ENCODE measurements at places on chromosomes 1 and 21.

GRCh38 chr1:26771643-26772321 lies 16.0 kb upstream of the PIGV start:
- no peak for DNase-seq

- DNase-seq, result no peak
These were observed 321.1 kb downstream of the KCTD3 start for GRCh38 chr1:215888159-215888558.

- DNase-seq, result no peak
These were observed 191.4 kb downstream of the AKT3 start for GRCh38 chr1:243658594-243659105.

DNA sequence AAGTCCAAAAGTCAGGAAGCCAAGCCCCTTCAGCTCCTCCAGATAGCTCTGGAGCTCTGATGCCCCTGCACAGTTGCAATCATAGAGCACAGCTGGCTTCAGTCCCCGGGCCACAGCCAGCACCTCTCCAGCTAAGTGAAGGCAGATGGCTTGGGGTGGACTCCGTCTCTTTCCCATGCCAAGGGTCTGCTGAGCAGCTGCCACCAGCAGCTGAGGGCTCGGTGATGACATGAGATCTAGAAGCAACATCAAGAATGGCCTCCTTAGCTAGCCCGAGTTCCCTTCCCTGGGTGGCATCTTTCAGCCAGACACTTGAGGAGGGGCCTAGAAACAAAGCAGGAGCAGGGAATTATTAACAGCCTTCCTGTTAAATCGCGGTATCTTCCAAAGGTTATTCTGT lies 973 bp downstream of the C1orf74 start:
- DNase-seq, result no peak

DNA sequence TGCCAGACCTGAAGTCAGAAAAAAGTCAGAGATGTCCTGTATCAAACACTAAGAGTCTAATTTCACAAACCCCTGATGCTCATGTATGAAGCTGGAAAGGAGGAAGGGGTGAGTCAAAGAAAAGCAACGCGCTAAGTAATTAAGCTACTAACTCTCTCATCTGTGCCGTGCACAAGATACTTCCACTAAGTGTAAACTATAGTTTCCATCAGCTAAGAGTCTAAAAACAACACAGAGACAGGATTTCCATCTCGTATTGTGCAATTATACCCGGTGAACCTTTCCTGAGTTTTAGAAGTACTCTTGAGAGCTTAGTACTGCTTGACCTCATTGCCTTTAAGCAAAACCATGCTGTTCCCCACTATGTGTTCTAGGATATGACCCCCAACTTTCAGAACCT lies 19.0 kb downstream of the DNALI1 start:
- DNase-seq, result no peak

DNA sequence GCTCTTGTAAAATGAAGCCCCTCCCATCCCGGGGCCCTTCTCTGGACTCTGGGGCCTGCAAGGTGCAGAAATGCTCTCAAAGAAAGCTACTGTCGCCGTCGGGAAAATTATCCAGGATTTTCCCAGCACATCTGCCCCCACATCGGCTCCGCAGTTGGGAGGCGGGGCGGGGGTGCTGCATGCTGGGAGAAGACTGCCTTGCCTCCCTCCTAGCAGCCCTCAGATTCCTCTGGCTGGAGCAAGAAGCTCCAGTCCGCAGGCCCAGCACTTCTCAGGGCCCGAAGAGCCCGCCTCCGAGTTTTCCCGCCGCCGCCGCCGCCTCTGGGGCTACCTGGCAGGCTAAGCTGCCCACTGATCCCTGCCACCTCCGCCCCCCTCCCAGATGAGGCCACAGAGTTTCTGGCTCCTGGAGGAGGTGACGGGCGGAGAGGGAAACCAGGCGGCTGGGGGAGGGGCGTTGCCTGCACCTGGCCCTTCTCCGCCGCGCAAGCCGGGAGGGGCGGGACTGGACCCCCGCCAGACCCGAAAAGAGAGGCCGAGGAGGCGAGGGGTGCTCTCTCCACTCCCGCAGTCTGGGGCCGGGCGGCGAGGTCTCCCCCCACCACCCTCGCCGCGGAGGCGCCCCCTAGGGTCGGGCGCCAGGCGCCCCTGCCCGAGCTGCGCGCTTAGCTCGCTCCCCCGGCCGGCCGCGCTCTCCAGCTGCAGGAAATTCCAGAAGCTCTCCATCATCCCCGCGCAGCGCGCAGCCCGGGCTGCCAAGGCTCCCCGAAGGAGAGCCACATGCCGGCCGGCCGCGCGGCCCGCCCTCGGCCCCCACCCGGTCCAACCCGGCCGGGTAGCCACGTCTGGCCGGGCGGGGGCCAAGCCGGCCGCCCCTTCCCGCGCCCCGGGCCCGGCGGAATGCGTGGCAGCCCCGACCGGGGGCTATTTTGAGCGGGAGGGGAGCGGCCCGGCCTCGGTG lies 28.8 kb downstream of the AHDC1 start:
- peak; percentile 43 for DNase-seq

DNA sequence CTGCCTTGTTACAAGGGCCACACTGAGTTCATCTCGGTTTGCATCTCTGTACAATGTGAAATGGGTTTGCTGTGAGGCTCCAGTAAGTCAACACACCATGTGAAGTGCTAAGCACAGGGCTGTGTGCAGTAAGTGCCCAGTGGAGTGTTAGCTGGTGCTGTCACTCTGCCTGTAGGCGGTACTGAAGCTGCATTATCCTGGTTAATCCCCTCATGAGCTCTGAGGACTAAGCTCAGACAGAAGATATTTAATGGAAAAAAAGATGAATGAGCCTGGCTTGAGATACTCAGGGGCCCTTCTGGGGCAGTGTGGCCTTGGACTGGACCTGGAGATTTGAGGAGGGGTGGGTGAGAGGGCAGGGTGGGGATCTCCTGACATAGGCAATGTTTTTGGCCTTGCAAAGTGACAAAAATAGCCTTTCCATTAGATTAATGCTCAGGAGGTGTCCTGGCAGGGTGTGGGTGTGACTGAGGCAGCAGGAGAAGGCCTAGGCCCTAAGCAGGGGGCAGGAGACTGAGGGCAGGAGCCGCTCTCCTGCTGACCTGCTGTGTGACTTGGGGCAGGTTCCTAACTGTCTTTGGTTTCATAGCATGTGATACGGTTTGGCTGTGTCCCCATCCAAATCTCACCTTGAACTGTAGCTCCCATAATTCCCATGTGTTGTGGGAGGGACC lies 570.5 kb downstream of the PTPRU start:
- DNase-seq, result no peak

GRCh38 chr1:76070538-76070937 lies 4.0 kb upstream of the ST6GALNAC3 start:
- DNase-seq, result no peak

- no peak for DNase-seq
These were observed 48.5 kb downstream of the CDC7 start for GRCh38 chr1:91549041-91549735.

DNA sequence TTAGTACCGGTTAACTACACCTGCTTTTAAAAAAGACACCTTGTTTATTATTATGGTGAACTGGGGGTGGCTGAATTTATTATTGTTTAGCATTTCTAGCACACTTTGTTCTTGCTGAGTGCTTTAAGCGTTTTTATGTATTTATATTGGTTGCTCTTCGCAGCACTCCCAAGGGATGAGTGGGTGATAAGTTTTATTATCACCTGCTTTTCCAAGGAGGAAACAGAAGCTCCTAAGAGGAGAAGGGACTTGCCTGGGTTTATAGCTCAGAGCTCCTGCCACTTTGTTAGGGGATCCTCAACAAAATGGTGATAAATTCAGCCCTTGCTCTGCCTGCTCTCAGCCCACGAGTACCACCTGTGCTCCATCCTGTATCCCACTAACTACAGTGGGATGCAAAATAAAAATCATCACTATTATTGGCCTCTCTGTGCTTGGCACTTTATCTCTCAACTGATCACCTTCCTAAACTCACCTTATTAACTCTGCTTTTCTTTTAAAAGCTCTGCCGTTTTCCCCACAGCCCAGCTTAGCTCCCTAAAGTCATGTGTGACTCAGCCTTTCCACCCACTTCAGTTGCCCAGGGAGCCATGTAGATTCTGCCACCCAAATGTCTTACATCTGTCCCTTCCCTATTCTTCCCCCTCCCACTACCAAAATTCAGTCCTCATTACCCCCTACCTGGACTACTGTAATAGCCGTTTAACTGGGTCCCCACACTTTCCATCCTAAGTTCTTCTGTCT lies 44.5 kb downstream of the BCL9 start:
- DNase-seq, result no peak

DNA sequence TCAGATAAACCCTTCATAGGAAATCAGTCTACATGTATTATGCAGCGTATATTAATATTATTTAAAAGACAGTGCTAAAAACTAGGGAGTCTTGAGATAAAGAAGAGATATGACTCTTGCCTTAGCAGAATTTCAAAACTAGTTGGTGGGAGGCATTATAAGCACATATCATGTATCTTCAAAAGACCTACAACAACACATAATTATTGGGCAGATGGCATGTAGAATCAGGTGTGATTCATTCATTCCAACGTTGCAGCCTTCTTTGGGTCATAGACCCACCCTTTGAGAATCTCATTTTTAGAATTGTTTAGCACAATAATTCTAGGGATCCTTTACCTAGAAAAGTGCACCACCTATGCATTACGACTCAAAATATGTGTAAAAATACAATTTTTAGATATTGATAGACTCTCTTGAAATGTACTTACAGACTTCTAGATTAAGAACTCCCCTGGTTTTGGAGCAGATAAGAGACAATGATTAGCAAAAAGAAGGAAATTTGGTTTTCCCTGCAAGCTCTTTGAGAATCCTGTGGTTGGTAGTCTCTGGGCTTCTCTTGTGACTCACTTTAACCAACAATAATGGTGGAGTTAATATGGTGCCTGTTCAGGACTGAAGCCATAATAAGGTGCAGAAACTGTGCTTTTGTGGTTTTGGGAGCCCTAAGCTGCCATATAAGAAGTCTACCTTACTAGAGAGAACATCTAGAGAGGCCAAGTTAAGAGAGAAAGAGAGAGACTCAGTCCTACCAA lies 85.3 kb upstream of the RGS4 start:
- DNase-seq, result no peak

GRCh38 chr1:183804916-183805841 lies at the start of gene RGL1:
Gene RGL1, plus strand, starts transcription at chr1:183805120. Its CDS starts 178 bp downstream, at chr1:183805298.
- no peak for DNase-seq

DNA sequence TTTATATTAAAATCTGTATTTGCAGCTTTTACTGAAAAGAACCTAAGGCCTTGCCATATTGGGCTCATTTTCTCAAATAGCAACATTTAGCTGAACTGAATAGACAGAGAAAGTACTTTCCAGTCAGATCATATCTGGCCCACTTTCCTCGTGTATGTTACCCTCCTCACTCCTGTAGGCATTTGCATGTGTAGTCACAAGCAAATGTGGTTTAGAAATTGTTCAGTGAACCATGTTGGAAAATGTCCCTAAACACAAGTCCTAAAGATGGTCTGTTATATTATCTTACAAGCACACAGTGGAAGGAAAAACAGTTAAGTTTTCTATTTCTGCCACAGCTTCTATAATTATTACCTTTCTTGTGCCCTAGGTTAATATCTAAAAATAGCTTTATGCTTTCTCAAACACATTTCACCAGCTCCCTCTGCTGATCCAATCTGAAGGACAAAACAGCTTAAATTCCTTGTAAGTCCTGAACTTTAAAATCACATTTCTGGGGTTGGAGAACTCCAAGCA lies 606 bp upstream of the FMO4 start:
- no peak for DNase-seq

DNA sequence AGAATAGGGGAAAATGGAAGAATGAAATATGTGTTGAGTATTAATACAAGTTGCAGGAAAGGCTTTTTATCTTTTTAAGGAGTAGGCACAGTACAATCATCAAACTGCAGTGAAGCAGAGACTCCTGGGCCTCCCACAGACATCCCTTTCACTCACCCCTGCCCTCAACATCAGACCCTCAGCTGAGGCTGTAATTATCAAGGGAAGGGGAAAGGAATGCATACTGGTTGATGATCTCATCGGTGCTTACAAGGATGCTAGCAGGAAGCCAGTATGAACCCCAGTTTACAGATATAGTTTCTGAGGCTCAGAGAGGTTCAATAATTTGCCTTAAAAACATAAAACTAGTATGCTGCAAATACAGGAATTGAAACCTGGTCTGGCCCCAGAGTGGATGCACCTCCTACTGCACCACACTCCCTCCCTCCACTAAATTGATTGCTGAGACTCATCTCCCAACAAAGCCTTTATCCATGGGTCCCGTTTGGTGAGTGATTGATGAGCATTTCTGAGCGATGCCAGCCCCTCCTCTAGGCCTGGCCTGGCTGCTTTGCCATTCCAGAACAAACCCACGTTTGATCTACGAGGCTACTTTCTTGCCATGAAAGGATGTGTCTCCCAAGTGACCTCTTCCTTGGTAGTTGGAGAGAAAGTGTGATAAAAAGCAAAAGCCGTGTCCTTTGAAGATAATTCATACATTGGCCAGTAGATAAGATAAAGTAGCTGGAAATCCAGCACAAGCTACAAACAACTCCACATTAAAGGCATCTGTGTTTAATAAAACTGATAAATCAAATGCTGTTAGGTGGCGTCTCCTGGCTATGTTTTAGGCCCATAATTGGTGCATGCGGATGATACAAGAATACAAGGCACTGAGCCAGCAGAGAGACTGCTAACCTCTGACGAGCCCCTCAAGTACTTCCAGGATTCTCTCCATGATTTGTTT lies 233.9 kb upstream of the CAMK1G start:
- DNase-seq, result no peak

DNA sequence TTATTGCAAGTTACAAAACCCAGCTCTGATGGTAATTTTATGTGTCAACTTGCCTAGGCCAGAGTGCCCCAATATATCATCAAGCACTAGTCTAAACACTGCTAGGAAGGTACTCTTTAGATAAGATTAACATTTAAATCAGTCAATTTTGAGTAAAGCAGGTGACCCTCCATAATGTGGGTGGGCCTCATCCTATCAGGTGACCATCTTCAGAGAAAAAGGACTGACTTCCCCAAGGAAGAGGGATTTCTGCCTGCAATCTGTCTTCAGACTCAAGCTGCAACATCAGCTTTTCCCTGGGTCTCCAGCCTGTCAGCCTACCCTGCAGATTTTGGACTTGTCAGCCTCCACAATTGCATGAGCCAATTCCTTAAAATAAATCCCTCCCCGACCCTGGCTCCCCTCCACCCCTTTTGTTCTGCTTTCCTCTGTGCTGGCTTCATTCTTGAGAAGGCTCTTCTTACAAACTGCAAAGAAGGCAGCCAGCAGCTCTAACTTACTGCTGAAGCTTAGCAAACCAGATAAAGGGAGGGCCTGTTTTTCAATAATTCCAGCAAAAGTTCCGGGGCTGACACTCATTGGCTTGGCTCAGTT lies 56.4 kb upstream of the RUNX3 start:
- DNase-seq, result no peak

GRCh38 chr1:226653311-226653921 lies 85.7 kb downstream of the ITPKB start:
- DNase-seq, result no peak

- no peak for DNase-seq
These were observed 131.8 kb upstream of the IPO9 start for GRCh38 chr1:201697174-201697573.
